ENCODE measurements at places on chromosomes 13 and 19.

GRCh38 chr13:28505543-28506135, 10.7 kb upstream of the FLT1 start:
- no peak for DNase-seq

DNA sequence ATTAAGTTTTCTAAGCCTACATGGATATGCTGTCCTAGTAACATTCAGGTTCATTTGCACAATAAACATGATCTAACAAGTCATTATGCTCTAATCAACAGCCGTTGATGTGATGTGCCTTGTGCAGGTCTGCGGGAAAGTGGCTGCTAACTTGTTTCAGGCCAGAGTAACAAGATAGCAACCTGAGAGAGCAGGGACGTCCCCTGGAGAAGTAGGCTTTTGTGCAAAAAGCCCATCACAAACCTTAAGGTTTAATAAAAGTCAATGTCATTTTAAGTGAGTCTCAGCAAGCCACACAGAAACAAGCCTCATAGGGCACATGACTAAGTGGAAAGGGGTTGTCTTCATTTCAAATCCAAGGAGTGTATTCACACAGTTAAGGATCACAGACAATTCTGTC, 17.6 kb downstream of the FOXO1 start:
- DNase-seq = no peak

DNA sequence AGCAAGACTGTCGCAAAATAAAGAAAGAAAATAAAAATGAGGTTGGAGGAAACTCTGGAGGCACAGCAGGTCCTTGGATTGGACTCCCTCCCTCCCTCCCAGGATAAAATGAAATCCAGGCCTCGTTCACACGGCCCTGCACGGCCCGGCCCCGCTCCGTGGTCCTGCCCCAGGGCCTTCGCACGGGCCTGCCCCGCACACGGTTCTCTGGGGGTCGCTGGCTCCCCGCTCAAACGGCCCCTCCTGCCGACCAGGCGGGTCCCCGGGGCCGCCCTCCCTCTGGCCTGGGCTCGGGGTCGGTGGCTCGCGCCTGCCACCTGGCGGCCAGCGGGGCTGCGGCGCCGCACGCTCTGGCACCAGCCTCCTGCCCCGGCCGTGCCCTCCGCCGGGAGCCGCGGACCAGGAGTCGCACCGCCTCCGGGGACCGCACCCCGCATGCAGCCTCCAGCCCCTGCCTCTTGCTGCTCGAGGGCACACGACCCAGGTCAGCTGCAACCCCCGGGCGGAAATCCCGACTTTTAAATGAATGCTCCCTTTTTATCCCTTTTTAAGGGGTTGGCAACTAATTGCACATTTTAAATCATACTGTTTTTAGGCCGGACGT, 1.5 kb upstream of the WDR18 start:
- peak; percentile 61 for DNase-seq

- no peak for DNase-seq
Measured at GRCh38 chr13:42327725-42328124, 55.8 kb downstream of the AKAP11 start.

GRCh38 chr13:27270594-27271520, at the start of gene RASL11A:
TSS of gene RASL11A (plus strand) at chr13:27270830. CDS start at chr13:27270945, 115 bp downstream.
- peak; percentile 57 for DNase-seq

DNA sequence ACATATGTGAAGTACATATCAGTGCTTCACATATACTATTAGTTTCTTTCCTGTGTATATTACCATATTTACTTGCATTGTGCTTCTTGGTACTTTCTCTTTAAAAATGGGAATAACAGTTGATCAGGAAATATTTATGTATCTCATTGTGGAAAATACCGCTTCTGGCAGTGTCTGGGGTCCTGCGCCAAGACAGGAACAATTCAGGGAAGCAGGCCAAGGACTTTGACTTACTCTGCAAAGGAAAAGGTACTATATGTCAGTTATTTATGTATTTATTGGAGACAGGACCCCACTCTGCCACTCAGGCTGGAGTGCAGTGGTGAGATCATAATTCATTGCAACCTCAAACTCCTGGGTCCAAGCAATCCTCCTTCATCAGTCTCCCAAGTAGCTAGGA, 57.7 kb upstream of the NBEA start:
- no peak for DNase-seq

GRCh38 chr13:61350341-61350740, 65.3 kb downstream of the PCDH20 start:
- DNase-seq = no peak

DNA sequence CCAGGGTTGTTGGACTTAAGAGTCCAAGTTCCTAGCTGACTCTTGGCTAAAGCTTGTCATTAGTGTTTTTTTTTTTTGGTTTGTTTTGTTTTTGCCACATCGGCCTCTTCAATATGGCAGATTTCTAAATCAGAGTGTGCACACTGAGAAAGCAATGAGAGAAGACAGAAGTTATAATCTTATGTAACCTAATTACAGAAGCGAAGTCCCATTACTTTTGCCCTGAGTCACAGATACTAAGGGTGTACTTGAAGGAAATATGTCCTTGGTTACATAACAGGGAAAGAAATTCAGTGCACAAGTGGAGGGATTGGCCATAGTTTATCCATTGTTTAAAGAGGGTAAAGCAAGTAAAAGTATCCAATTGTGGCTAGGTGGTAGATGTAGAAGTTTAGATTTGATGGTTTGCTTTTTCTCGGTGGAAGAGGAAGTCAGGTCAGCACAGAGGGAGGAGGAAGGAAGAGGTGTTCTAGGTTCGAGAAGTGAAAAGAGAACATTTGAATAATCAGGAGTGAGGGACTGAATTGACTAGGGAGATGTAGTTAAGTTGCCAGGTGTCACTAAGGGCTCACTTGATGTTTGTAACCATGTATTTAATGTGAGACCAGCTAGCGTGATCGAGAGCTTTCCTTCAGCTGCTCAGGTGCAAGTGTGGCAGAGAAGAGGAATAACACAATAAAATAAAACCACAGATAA, 12.2 kb downstream of the GTF2F2 start:
- DNase-seq = no peak

DNA sequence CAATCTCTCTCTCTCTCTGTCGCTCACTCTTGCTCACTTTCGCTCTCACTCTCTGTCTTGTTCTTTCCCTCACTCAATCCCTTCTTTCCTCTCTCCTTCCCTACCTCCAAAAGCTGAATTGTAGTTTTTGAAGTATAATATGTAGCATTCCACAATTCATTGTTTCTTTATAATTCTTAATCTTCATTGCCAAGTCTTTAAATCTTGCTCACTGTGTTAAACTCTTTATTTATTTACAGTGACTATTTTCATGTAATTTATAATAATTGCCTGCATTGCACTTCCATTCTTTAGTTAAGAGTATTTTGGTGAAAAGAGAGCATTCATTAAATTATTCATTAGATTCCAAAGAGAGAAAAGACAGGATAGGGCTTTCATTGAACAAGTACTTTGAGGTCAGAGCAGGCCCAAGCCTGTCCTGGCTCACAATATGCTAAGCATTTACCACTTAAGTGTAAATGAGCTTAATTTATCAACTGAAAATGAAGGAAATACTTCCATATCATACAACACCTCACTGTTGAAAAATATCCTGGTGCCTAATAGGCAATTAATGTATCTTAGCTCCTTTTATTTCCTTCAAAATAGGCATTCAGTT, 257.4 kb upstream of the SLITRK1 start:
- DNase-seq = no peak

DNA sequence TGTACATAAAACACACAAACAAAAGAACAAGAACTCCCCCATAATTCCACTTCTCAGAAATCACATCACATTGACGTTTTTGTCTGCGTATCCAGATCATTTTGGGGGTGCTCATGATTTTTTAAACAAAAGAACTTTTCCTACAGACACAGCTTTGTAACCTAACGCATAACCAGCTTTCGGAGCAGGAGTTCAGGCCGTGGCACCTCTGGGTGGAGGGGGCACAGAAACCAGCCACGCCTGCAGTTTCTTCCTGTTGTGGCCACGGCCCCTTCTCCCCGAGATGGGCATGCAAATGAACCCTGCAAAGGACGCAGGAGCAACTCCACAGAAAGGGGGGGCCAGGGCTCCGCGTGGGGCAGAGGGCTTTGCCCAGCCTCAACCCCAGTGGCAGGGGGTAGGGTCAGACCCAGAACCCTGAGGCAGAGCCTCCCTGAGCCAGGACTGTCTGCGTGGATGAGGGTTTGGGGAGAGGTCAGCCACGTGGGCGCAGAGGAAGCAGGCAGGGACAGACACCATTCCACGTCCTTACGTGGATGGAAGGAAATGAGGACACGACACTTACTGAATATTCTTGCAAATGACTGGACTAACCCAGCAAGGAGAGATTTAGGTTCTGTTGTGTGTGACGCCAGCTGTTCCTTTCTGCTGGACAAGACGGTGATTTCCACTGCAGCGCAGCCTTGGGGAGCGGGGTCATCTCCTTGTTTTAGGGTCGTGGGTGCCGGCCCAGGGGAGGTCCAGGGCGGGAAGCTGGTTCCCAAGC, 64.4 kb downstream of the RASA3 start:
- DNase-seq = peak; percentile 43

DNA sequence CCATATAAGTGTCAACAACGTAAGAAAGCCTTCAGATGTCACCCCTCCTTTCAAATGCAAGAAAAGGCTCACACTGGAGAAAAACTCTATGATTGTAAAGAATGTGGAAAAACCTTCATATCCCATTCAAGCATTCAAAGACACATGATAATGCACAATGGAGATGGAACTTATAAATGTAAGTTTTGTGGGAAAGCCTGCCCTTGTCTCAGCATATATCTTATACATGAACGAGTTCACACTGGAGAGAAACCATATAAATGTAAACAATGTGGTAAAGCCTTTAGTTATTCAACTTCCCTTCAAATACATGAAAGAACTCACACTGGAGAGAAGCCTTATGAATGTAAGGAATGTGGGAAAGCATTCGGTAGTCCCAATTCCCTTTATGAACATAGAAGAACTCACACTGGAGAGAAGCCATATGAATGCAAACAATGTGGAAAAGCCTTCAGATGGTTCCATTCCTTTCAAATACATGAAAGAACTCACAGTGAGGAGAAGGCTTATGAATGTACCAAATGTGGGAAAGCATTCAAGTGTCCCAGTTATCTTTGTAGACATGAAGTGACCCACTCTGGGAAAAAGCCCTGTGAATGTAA, 11.1 kb downstream of the ZNF844 start:
- DNase-seq = no peak

DNA sequence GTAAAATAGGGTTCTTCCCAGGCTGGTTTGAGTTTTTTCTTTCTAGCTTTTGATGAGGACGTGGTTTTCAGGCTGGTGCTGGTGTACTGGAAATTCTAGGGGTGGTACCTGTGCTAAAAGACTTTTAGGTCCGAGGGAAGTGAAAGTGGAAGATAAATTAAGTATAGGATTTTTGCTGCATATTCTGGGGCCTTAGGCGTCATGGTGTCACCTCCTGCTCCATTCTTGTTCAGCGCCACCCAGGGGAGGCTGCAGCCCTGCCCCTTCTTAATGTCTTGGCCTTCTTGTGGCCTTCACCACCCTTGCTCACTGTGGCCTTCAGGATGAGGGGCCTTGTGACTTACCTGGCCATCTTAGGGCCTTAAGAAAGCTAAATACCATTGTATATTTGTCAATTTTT, 12.4 kb downstream of the ZNF552 start:
- no peak for DNase-seq

GRCh38 chr13:51636349-51636890, 52.2 kb downstream of the WDFY2 start:
- no peak for DNase-seq

DNA sequence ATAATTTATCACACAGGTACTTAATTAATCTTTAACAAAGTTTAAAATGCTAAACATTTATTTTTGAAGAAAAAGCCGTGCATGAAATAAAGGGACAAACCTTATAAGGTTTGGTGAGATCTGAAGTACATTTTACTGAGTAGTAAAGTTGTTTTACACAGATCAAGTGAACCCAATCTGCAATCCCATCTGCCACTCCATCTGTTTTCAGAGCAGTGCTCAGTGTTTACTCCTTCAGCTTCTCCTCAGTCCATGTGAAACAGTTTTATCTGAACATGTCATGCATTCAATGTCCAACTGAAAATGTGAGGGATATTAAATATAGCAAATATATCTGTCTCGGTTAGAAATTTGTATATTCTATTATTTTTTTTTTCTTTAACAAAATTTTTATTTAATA, 166.8 kb downstream of the MAB21L1 start:
- no peak for DNase-seq

GRCh38 chr19:3135961-3136683, at the start of gene GNA15:
TSS of gene GNA15 (plus strand) at chr19:3136033. CDS start at chr19:3136451, 418 bp downstream.
- peak; percentile 38 for DNase-seq

- DNase-seq = no peak
Measured at GRCh38 chr13:86383561-86383960, 584.3 kb upstream of the SLITRK6 start.

- DNase-seq = no peak
Measured at GRCh38 chr13:27978301-27978968, 9.3 kb upstream of the CDX2 start.

- no peak for DNase-seq
Measured at GRCh38 chr13:113033054-113033850, 64.2 kb downstream of the MCF2L start.

DNA sequence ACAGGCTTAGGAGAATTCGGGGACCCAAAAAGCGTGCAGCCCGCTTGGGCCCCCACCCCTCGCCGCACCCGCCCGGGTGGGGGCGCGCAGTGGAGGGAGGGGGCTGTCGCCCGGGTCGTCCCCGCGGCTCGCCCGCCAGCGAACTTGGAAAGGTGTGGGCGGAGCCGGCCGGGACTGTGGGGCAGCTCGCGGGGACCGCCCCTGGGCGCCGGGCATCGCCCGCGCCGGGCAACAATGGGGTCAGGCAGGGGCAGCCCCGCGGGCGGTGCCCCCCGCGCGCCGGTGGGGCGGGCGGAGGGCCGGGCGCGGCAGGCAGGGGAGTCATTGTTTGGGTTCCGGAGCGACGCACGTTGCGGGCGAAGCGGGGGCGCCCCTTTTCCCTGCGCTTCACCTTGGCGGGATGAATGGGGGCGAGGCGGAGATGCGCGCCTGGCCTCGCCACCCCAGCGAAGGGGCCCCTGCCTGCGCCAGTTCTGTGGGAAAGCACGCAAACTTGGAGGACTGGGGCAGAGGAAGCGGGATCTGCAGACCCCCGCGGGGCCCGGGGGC, 647 bp upstream of the KLF12 start:
- DNase-seq = peak; percentile 70

- no peak for DNase-seq
Measured at GRCh38 chr13:107208889-107209288, 641.0 kb upstream of the ARGLU1 start.

DNA sequence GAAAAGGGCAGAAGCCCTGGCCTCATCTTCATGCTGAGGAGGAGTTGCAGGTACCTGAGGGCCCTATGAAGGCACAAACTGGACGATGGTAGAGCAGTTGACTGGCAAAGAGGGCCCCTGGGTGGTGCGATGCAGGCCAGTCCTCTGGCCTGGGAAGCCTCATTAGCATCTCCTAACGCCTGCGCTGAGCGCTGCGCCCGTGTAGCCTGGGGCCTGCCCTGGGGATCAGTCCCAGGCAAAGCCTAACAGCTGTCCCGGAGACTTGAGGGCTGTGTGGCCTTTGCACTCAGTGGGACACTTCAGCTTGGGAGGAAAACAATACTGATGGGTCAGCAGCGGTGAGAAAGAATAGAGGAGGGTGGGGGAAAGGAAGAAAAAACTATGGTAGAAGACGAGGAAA, 187.7 kb downstream of the RAP2A start:
- DNase-seq = no peak

GRCh38 chr19:11814700-11815035, 595 bp downstream of the ZNF440 start:
- DNase-seq = no peak
